Choroid plexus epithelial cell (primary cell): ENCODE measurements at places on chromosomes 11 and 22.
A peak's percentile ranks its signal among the peaks of the same experiment; 100 is the strongest.

- DNase-seq, result no peak
Measured at GRCh38 chr11:120022617-120023016, 115.3 kb downstream of the TRIM29 start.

DNA sequence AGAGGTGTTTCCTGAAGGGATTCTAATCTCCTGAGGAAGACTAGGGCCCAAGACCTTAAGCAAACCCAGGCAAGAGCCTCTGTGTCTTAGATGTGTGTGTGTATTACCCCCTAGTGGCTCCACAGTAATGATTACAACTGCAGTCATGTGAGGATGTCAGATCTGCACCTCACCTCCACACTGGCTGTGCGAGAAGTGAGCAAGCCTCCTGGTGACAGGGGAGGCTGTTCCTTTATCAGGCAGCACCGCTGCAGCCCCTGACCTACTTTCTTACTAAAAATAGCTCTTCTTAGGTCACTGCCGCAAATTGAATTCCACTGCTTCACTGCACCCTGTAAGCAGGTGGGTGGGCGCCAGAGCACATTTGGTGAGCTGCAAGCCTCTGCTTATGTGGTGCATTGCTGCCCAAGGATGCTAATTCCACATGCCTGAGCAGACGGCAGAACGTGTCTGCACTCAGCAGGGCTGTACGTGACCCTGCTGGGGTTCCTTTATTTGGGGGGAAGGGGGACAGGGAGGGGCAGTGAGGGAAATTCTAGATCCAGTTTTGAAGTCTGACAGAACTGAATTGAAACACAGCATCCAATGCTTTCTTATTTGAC is 112.4 kb downstream of the KCNC1 start:
- peak; percentile 81 for DNase-seq

DNA sequence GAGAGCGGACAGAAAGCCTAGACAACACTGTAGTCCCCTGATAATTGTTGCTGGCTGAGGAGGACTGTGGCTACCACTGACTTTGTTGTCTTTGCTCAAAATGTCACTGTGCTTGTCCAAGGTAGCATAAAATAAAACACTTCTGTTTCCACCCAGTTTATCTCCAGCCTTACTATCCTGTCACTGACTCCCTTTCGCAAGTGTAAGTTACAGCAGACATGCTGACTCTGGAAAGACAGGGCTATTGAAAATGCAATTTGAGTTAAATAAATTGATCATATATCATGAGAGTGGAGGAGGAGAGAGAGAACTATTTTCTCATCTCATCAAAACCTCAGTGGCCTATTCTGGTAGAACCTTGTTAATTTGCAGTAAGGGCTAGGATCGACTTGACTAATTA is 138.0 kb upstream of the KIRREL3 start:
- DNase-seq, result no peak

DNA sequence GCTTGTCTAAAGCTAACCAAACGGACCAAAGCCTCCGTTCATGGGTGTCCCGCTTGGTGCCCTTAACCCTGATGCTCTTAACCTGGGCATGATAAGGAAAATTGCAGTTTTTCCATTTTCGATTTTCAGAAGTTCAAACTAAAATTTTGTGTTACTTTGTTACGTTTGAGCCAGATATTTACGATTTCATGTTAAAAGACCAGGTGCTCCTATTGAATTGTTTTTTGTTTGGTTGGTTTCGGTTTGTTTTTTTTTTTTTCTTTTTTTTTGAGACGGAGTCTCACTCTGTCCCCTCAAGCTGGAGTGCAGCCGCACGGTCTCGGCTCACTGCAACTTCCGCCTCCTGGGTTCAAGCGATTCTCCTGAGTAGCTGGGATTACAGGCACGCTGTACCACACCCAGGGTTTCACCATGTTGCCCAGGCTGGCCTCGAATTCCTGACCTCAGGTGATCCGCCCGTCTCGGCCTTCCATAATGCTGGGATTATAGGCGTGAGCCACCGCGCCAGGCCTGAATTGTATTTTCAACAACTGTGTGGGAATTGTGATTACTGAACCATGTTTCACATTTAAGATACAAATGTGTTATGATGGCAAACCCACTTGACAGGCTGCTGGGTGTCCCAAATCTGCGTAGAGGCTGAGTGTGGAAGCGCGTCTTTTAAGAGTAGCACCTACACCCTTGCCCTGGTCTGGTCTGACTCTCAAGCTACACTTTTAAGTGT is 864 bp upstream of the USP28 start:
- DNase-seq, result no peak

- no peak for DNase-seq
Measured at GRCh38 chr11:82750643-82751139, 17.0 kb upstream of the FAM181B start.

DNA sequence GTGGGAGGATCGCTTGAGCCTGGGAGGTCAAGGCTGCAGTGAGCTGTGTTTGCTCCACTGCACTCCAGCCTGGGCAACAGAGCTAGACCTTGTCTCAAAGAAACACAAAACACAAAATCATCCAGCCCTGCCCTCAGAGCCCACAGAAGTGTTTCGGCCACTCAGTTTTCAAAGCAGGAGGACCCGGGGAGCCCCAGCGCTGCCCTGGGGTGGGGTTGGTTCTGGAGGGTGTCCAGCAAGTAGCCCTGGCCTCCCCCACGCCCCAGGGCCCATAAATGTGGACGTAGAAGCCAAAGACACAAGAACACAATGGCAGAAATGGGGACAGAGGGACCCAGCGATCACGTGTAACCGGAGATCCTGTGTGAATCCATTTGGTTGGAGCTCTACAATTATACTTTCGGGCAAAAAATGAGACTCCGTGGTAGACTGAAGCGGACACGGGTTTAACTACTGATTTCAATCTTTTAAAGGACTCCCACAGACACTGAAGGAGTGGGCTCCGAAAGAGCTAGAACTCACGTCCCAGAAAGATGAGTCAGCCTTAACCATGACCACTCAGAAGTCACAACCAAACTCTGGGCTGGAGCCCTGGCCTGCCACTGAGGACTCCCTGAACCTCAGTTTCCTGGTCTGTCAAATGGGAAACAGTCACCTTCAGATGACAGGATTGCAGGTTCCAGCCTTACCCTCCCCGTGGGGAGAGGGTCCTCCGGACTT is 9.0 kb upstream of the CYTH4 start:
- peak; percentile 77 for DNase-seq

- no peak for DNase-seq
Measured at GRCh38 chr11:31875866-31876560, 64.9 kb upstream of the PAX6 start.

DNA sequence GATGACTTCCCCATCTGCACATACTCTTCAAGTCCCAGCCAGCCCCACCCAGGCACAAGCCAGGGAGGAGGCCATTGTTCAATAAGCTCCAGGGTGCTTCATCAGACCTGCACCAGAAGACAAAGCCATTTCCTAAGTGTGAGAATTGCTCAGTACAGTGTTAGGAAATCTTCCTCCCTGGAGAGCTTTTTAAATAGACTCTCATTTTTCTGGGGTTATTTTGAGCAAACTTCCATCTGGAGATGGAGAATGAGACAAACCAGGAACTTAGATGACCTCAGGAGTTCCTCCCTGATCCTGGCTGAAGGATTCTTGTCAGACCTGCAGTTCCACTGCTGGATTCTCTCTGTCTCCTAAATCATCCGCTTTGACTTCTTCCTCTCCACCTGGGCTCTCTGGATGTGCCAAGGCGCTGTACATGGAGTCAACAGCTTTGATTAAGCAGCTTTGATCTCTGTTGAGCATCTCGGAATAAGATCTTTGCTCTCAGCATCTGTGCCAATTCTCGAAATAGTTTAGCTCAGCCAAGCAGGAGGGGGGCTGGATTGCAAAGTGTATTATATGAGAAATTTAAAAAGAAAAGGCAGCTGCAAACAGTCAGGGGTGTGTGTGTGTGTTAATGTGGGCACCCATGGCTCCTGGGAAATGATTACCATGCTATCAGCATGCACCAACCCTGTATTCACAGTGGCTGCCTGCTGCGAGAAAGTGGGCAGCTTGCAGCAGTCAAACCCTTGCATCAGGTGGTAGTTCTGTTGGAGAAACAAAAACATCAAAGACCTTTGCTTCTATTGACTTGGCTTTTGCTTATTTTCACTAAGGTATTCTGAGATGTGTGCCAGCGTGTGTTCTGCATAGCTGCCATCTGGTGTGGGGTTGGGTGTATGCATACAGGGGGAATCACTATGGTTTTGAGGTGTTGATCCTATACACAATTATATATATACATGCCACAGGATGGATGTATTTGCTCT is 70.2 kb upstream of the NAV2 start:
- DNase-seq, result peak; percentile 42

DNA sequence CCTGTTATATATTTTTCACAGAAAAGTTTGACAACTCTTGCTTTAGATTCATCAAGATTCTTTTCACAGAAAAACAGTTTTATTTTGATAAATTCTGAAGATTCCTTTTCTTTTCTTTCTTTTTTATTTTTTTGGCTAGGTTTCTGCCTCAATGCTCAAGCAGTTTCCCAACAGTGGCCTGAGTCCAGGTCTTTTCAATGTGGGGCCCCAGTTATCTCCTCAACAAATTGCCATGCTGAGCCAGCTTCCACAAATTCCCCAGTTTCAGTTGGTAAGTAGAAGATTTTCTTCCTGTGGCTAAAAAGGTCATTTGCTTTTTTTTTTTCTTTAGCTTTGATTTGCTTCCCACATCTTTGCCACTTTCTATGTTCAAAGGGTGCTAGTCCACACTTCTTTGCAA is 46.0 kb upstream of the ADSL start:
- no peak for DNase-seq

DNA sequence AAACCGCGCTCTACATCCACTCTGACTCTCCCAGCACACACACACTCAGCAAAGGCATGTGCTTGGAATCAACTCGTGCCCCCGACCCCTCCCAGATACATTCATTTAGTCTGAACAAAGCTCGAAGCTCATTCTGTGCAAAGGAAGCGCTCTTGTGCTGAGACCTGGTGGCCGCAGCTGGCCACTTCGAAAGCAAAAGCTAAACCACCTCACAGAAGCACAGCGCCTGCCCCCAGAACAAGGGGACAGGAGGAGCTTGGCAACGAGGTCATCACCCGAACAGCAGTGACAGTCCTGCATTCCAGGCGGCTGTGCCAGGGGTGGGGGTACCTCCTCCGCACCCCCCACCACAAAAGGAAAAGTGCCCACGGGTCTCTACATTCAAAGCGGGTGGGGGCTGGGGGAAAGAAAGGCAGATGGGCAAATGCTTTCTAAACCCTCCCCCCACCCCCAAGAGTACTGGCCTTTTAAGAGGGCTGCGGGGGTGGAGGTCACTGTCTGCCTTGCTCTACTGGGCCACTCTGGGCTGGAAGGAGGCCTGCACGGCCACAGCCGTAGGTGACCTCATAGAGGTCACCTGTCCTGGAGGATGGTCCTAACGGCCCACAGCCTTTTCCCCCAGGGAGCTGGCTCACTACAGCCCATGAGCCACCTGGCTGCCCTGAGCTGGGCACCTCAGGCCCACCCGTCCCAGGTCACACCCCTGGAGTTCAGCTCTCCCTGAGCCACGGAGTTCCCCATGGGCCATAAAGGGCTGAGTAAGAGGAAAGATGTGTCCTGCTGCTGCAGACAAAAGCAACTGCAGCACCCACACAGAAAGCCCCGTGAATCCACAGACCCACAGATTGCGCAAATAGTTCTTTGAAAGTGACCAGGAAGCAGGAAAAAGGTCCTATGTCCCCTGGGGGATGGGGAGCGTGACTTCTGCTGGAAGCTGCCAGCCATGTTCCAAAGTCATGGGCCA is 21.3 kb downstream of the CBX7 start:
- DNase-seq, result peak; percentile 16

DNA sequence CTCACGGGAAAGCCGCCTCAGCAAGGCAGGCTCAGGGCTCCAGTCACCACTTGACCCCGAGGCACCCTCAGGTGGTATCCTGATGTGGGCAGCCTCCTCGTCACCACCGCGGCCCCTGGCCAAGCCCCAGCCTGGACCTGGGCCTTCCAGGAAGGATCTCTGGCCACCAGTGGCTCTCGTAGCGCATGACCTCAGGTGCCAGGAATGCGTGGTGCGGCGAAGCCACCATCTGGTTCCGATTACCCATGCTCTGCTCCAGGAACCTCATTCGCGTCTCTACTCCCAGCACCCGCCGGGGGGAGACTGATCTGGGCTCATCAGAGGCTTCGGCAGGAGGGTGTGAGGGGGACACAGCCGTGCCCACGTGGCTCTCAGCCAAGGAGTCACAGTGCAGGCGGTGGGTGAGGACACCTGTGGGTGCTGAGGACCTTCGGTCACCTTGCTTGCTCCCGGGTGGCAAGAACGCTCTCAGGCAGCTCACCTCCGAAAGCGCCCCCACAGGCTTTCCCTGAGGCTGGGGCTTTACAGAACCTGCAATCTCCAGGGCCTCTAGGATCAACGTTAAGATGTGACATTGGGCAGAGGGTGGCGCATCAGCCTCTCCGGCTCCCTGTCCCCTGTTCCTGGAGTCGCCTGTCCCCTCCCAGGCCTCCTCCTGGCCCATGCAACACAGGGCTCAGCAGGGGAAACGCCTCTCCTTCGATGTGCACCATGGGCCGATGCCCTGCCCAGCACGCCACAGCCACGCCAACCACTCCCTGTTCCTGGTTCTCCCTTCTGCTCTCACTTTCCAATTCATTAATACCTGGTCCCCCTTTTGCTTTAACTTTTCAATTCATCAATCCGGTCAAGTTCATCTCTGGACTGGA is 39.0 kb downstream of the TBX1 start:
- DNase-seq, result peak; percentile 83

- no peak for DNase-seq
Measured at GRCh38 chr11:9005087-9005486, 1.3 kb upstream of the NRIP3 start.

- DNase-seq, result no peak
Measured at GRCh38 chr22:43990044-43990443, 34.1 kb upstream of the PARVB start.

GRCh38 chr11:47152953-47153950 is 23.4 kb downstream of the ARFGAP2 start:
- DNase-seq, result peak; percentile 90

GRCh38 chr11:10648871-10649270 is 44.7 kb downstream of the IRAG1 start:
- DNase-seq, result no peak

GRCh38 chr11:62138630-62139425 is 15.0 kb downstream of the INCENP start:
- no peak for DNase-seq

- no peak for DNase-seq
Measured at GRCh38 chr22:25105817-25106650, 93.6 kb upstream of the CRYBB3 start.

- DNase-seq, result peak; percentile 80
Measured at GRCh38 chr11:86370922-86371594, 3.6 kb upstream of the CCDC81 start.

GRCh38 chr22:32318361-32318760 is 39.3 kb upstream of the RFPL3 start:
- no peak for DNase-seq

DNA sequence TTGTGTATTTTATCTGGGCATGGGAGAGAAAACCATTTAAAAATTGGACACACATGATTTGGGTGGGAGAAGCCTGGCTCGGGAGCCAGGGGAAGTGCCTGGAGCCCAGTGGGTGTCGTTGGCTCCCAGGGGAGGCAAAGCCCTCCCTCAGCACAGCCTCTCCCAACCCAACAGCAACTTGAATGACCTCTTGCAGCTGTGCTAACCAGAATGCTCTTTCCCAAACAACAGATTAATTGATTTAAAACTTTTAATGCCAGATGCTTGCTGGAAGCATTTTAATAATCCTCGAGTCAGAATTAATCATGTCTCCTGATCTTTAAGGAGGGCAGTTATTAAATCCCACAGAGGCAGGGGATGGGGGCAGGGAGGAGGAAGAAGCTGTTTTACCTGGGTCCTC is 401.6 kb downstream of the BUD13 start:
- no peak for DNase-seq
